Fibroblast of skin of back (primary cell): ENCODE measurements at places on chromosomes 3 and 15.

GRCh38 chr3:157238457-157238856, 78.5 kb upstream of the CCNL1 start:
- peak; percentile 76 for DNase-seq

DNA sequence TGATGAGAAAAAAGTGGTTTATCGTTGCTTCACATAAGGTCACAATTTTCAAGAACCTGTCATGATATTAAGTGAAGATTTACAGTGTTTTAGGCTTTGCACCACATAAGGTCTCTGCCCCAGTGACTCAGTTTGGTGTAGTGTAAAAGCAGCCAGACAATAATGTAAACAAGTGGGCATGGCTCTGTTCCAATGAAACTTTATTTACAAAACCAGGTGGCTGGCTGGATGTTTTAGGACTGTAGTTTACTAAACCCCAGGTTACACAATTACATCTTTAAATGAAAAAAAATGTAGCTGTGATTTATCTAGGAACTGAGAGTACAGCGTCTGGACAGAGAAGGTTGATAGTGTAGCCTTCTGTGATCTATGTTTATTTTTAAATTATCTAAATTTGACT, 9.7 kb upstream of the FBXL22 start:
- DNase-seq: no peak

- DNase-seq: no peak
Measured at GRCh38 chr15:80982205-80982604, 7.4 kb downstream of the MESD start.

- DNase-seq: no peak
Measured at GRCh38 chr15:25172691-25173090, 217.9 kb downstream of the SNRPN start.
